Stimulated activated CD4-positive, alpha-beta T cell treated with anti-CD3 and anti-CD28 coated beads, Interleukin-12 subunit alpha, Interleukin-12 subunit beta, amount 100 ng/mL, for 4 hours (primary cell): ENCODE measurements at places on chromosomes 2 and 18.

DNA sequence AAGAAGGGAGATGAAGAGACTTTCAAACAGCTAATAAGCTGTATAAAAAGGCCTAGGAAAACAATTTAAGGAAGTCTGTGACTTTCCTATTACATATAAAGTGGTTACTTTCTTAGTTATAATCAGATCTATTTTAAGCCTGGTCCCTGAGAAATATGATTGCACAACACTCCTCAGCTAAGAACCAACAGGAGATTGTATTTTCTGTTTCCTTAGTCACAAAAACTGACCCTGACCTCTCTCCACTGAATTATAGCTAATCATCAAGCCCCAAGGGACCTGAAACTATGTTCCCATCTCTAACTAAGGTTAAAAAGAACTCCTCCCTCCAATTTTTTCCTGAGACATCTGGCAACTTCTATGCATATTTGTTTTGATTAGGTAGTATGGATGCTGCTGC is 106.9 kb downstream of the ROCK1 start:
- no peak for DNase-seq

GRCh38 chr2:210586381-210586780 is 30.0 kb downstream of the CPS1 start:
- no peak for DNase-seq

- no peak for DNase-seq
These were observed 486.3 kb downstream of the NR4A2 start for GRCh38 chr2:155846259-155846658.

- no peak for DNase-seq
These were observed 1.6 kb downstream of the SETBP1 start for GRCh38 chr18:44682201-44682870.

DNA sequence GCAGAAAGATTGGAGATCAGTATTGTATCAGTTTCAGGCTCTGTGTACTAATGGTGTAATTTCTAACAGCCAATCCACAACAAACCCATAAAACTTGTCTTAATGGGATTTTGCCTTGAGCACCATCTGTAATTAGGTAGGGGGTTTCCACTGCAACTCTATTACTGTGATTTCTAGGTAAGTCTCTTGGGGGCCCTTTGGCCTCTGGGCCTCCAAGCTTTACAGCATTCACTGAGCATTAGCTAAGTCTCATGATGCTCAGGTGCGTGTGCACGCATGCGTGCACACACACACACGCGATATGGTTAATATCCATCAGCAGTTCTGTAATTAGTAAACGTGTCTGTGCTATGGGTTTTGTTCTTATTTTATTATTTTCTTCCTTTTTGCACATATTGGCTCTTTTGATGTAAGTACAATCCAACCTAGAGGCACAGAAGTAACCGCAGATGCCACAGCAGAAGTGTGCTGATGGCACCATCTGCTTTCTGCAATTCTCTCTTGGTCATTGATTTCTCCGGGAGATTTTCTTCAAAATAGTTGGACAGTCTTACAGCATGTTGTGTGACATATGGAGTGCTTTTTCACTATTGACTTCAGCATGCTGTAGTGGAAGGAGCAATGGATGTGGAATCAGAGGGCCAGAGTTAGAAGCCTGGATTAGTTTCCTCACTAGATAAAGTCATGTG is 592.0 kb downstream of the LRRTM4 start:
- DNase-seq: no peak

GRCh38 chr2:122481717-122482116 is 726.3 kb downstream of the TSN start:
- DNase-seq: no peak

DNA sequence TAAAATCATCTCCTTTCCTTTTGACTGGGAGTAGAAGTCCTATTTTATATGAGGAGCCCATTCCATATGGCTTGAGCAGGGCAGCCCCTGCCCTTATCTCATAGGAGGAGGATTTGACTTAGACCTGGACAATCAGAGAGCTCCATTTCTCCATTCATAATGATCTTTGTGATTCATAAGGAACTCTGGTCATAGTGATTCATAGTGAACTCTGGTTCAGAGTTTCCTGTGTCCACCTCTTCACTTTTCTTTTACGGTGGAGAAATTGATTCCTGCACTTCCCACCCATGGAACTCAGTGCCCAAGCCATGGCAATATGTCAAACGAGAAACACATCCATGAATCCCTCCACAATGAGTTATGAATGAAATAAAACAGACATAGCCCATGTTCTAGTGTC is 12.8 kb upstream of the MYO3B start:
- no peak for DNase-seq

- no peak for DNase-seq
These were observed 44.0 kb downstream of the STEAP3 start for GRCh38 chr2:119267604-119268003.

DNA sequence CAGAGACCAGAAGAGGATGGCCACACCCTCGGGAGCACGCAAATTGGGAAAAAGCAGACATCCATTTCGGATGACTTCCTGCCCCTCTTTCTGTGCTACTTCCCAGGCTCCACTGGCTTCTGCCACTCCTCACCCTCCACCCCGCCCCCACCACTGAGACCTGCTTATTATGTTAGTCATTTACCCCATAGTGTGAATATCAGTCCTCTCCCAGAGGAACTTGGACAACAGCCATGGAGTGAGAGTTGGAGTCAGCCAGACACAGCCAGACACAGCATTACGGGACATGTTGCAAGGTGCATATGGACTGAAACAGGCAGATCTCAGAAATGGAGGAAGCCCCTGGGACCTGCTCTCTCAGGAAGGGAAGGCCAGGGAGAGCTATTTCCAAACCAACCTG is 51.8 kb downstream of the CTIF start:
- DNase-seq: no peak

GRCh38 chr18:75504469-75504868 is 77.0 kb upstream of the SMIM21 start:
- DNase-seq: no peak

DNA sequence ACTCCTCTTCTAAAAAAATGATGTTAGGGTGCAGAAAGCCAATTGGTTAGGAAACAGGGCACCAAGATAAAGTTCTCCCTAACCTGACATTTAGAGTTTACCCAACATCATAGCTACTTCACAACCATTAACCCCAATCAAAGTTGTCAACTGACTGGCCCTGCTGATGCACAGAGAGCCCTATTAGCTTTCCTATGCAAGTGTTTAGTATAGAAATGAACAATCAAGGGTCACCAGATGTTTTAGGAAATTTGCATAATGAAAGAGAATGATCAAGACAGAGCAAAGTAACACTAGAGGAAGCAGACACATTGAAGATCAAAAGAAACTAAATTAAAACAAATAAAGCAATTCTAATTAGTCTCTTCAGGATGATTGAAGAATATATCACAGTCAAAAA is 64.2 kb upstream of the DCC start:
- DNase-seq: no peak

DNA sequence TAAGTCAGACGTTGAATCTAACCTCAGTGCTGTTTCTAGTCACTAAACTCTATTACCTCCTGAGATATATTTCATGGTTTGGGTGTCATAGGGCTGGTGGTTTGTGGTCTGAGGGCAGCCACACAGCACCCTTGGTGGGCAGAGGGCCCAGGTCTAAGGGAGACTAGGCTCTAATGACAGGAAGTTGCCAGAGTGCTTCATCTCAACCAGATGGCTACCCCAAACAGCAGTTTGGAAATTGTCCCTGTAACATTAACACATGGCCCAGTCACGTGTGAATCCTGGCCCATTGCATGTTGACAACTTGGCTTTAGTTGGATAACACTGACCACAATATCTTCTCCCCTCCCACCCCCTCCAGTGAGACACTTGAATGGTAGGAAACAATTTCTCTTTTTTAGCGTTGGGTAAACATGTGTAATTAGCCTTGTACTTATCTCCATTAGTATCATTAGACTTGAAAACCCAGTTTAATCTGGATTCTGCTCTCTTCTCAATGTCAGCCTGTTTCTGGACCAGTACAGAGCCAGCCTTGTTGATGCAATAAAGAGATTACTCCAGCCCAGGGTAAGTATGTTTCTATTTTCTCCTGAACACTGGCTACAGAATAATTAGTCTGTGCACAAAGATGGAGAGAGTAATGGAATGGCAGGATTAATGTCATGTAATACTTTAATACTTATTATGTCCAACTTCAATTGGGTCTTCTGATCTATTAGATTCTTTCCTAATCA is 187.8 kb upstream of the SIX3 start:
- DNase-seq: no peak

- DNase-seq: no peak
These were observed 1.7 kb downstream of the MFF start for GRCh38 chr2:227326783-227327182.

DNA sequence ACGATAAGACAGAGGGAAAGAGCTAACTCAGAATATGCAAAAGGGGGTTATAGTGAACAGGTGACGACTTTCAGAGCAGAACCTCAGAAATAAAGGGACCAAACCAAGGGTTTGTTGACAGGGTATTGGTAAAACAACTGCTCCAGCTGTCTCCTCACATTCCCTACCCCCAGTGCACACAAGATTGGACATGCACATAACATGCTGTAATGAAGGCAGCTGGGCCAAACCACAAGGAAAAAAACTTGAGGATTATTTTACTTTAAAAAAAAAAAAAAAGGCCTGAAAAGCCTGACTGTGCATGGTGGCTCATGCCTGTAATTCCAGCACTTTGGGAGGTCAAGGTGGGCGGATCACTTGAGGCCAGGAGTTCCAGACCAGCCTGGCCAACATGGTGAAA is 3.5 kb downstream of the RBM43 start:
- DNase-seq: no peak

- DNase-seq: no peak
These were observed 1.2 kb downstream of the MLPH start for GRCh38 chr2:237488295-237488694.

- no peak for DNase-seq
These were observed 5.7 kb downstream of the ZFP36L2 start for GRCh38 chr2:43220760-43221123.

- no peak for DNase-seq
These were observed 1.5 kb downstream of the SMCHD1 start for GRCh38 chr18:2656981-2657512.

DNA sequence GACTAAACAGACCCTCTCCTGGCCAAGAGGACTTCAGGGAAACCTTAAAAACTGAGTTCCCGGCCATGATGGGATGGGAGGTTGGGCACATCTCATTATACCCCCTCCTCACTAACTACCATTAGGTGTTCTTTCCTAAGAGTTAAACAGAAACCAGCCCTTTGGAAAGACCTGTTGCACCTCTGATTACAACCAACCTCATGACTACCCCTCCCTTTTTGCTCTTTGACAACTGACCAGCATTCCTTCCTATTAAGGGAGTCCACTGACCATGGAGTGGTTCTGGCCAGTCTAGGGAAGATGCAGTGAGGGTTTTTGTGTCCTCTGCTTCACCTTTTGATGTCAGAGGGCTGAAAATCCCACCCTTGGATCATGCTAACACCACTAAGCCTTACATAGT is 44.5 kb upstream of the FRZB start:
- no peak for DNase-seq

GRCh38 chr2:110679865-110680264 is 2.0 kb upstream of the BUB1 start:
- no peak for DNase-seq

DNA sequence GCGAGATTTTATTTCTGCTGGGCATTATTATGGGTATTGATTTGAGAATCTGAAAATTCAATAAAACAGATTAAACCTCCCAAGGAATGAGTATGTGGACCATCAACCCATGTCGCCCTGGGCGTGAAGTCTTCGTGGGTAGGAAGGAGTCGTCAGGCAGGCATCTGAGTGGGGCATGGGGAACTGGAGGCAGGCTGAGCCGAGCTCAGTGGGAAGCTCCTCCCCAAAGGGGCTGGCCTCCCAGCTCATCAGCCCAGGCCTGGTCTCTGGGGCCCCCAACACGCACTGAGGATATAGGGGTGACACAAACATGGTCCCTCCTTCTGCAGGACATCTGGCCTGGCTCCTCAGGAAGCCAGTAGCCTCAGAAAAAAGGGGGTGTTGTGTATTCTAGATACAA is 265.2 kb downstream of the TFCP2L1 start:
- DNase-seq: no peak

- no peak for DNase-seq
These were observed 37.5 kb downstream of the TIMM21 start for GRCh38 chr18:74185860-74186259.

DNA sequence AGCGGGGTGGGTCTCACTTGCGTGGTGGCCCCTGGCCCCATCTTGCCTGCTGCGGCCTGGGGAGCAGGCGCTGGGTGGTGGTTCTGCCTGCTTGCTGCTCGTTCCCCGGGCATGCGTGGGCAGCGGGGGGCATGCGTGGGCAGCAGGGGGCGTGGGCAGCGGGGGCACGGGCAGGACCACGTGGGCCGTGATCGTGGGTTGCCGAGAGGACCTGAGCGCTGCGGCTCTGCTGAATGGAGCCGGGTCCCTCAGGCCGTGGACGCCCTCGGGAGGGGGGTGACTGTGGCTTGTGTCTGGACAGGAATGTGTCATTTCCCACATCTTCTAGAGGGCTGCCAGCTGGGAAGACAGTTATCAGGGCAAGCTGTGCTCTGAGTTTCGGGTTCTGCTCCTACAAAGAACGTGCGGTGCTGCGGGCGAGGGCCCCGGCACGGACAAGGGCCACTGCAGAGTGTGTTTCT is 8.3 kb upstream of the GAL3ST2 start:
- DNase-seq: no peak

DNA sequence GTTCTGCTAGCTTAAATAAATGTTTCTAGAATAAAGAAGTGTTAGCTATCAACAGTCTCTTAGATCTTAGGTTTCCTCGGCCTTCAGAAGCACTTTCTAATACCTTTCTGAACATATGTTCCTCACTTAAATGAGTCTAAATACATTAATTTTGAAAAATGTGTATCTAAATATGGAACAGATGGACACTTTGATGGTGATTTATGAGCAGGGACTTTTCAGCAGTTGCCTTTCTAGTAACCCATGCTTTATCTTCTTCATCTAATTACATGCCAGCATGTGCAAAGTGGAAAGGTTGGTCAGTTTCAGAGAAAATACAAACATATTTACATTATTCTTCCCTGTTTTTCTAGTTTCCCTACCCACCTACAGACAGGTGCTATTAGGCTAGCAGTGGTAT is 797.0 kb upstream of the CHAC2 start:
- no peak for DNase-seq

DNA sequence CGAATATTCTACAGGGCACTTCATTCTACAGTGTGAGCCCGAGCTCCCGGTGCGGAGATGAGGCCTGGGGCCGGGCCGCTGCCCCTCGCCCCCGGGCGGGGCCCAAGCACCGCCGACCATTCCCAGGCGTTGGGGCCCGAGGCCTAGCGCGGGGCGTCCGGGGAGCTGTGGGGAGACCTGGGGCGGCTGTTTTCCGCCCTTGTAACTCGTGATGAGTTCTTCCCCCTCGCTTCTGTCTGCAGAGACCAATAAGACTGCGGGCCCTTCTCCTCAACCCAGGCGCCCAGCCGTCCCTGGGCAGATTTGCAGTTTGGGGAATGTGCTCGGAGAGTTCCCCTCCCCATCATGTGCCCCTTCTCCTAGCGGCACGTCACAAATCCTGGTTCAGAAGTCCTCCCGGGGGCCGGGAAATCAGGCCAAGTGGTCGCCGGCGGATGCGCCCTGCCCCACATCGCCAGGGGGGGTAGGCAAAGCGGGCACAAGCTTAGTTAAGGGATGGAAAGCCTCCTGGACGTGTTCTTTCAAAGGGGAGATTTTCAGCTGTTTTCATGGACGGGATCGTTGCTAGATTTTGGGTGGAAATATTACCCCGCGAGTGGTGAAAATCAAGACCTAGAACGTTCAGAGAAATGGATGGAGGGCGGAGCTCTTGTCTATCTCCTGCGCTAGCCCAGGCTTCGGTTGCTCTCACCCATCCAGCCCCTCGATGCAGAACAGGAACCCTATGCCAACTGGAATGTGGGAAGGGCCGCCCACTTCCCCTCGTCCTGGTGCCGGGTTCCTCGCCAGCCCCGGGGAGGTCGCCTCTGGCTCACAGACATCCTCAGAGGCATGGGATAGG is 18.8 kb upstream of the HAAO start:
- DNase-seq: no peak
